ENCODE measurements at places on chromosomes 12 and 14. TPM values are rescaled to one million over a fixed set of nuclear protein-coding genes. Genes with fewer than 3 reads are reported as not detected.

MIPOL1 gene
- 0.06 TPM for polyA plus RNA-seq

LRRC10 gene
- not detected for polyA plus RNA-seq

NINJ2 gene
- polyA plus RNA-seq = 24.2 TPM

OR4E2 gene
- not detected for polyA plus RNA-seq

KIF26A gene
- not detected for polyA plus RNA-seq

KRT79 gene
- not detected for polyA plus RNA-seq

APOLD1 gene
- polyA plus RNA-seq = 8.6 TPM

TROAP gene
- 59.8 TPM for polyA plus RNA-seq

VWF gene
- polyA plus RNA-seq = not detected
